ENCODE measurements at places on chromosomes 1 and 21. TPM values are rescaled to one million over a fixed set of nuclear protein-coding genes. Genes with fewer than 3 reads are reported as not detected.

DNA sequence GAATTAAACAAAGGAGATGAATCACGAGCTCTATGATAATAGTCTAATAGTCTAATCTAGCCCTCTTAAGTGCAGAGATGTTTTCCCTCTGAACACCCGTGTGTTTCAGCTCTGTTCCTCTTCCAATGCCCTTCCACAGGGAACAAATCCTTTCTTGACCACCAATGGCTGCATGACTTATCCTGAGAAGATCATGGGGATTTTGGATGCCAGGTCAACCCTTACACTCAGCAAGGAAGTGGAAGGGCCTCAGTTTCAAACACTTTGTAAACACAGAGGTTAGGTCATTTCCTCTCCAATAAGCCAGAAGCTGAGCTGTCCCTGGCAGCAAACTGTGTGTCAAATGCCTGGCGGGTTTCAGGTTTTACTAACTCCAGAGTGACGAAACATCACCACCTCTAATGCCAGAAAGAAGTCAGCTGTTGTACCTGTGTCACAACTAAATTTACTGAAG lies 200.0 kb downstream of the GABPA start:
- H3K27ac ChIP-seq, result peak overlapping the region; percentile 69
- peaks cover 2% of the 10 kb centered on the region for H3K36me3 ChIP-seq
- H3K4me1 ChIP-seq, result peaks cover 14% of the 10 kb centered on the region
- H3K4me3 ChIP-seq, result no peak overlapping the region
- peak; percentile 19 for DNase-seq

GRCh38 chr21:28156590-28156989 lies 836.1 kb downstream of the LTN1 start:
- no peak overlapping the region for H3K27ac ChIP-seq
- H3K4me1 ChIP-seq, result no peaks in the 10 kb centered on the region
- no peaks in the 10 kb centered on the region for H3K36me3 ChIP-seq
- no peaks in the 10 kb centered on the region for H3K27me3 ChIP-seq
- DNase-seq, result no peak

GRCh38 chr1:67700692-67701410 lies 15.8 kb downstream of the GADD45A start:
- no peak for DNase-seq

- peaks cover 10% of the 10 kb centered on the region for H3K4me1 ChIP-seq
- H3K27ac ChIP-seq, result no peak overlapping the region
- H3K4me3 ChIP-seq, result no peak overlapping the region
Measured at GRCh38 chr1:2541619-2542245, 11.7 kb upstream of the HES5 start.

- H3K27me3 ChIP-seq, result peaks cover 17% of the 10 kb centered on the region
- no peak overlapping the region for H3K4me3 ChIP-seq
- H3K36me3 ChIP-seq, result no peaks in the 10 kb centered on the region
- no peaks in the 10 kb centered on the region for H3K4me1 ChIP-seq
- DNase-seq, result no peak
Measured at GRCh38 chr1:9441451-9442133, 97.7 kb upstream of the SLC25A33 start.

DNA sequence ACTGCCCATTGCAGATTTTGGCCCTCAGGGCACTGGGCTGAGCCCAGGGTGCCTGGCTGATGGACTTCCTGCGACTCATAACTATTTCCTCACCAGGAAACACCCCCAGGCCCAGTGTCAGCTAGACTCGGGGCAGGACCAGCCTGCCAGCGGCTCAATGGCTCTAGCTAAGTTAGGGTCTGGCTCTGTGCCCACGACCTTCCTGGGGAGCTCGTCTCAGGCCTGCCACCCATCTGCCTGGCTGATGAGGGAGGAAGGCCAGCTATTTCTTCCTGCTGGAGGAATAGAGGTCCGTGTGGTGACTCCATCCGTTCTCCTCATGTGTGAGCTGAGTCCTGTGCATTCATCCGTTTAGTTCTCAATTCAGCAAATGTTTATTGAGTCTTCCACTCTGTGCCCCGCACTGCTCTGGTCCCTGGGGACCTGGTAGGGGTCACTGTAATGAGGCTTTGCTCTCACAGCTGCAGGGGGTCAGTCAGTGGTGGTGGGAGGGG lies 44.5 kb downstream of the KIRREL1 start:
- no peaks in the 10 kb centered on the region for H3K36me3 ChIP-seq
- DNase-seq, result no peak
- H3K27me3 ChIP-seq, result no peaks in the 10 kb centered on the region
- no peaks in the 10 kb centered on the region for H3K4me1 ChIP-seq
- no peak overlapping the region for H3K27ac ChIP-seq

DNA sequence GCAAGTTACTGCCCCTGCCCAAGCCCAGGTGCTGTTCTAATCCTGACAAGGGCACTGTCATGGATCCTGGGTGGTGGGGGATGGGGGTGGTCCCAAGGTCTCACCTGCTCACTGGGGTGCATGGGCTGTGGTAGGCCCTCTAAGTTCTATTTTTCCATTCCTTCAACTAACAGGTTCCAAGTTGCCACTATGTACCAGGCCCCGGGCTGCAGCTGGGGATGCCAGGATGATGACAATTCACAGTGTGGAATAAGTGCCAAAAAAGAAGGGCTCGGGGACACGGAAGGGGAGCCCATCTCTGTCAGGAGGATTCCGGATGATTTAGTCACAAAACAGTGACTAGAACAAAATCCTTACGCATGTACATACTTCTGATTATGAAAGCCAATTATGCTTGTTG lies 76.0 kb downstream of the STUM start:
- H3K27ac ChIP-seq, result no peak overlapping the region
- H3K4me1 ChIP-seq, result peaks cover 18% of the 10 kb centered on the region
- H3K27me3 ChIP-seq, result peaks cover 1% of the 10 kb centered on the region
- H3K4me3 ChIP-seq, result no peak overlapping the region

GRCh38 chr1:66809245-66809644 lies 8.2 kb upstream of the INSL5 start:
- H3K4me1 ChIP-seq, result no peaks in the 10 kb centered on the region
- no peak overlapping the region for H3K4me3 ChIP-seq
- H3K27ac ChIP-seq, result no peak overlapping the region
- H3K27me3 ChIP-seq, result no peaks in the 10 kb centered on the region

GRCh38 chr1:100565533-100565932 lies 27.6 kb downstream of the GPR88 start:
- no peaks in the 10 kb centered on the region for H3K36me3 ChIP-seq
- no peak for DNase-seq
- peaks cover 17% of the 10 kb centered on the region for H3K27me3 ChIP-seq

GRCh38 chr1:210340311-210340710 lies 11.6 kb downstream of the HHAT start:
- peak overlapping the region; percentile 37 for H3K4me3 ChIP-seq
- no peak for DNase-seq
- H3K36me3 ChIP-seq, result no peaks in the 10 kb centered on the region
- H3K27me3 ChIP-seq, result peaks cover 12% of the 10 kb centered on the region
- no peak overlapping the region for H3K27ac ChIP-seq
- peaks cover 22% of the 10 kb centered on the region for H3K4me1 ChIP-seq

- H3K4me3 ChIP-seq, result no peak overlapping the region
- H3K4me1 ChIP-seq, result no peaks in the 10 kb centered on the region
- no peak overlapping the region for H3K27ac ChIP-seq
- H3K27me3 ChIP-seq, result peaks cover 4% of the 10 kb centered on the region
Measured at GRCh38 chr21:37866027-37866426, 50.2 kb downstream of the KCNJ6 start.

DNA sequence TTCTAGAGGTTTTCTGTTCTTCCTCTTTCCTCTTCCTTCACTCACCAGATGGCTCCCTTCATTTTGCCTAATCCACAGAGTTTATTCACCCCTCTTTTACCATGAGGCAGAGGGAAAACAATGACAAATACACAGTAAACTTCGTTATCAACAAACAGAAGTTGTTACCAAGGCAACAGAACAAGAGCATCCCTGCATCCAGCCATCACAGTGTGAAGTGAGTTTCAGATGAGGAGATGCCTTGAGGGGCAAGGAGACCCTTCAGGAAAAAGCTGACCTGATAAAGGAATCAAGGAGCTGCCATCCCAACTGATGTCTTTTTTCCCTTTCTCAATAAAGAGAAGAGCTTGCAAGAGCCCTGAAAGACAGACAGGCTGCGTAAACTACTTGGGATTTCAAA lies 195.3 kb downstream of the BRINP2 start:
- no peaks in the 10 kb centered on the region for H3K36me3 ChIP-seq
- no peak for DNase-seq
- no peaks in the 10 kb centered on the region for H3K4me1 ChIP-seq
- H3K27ac ChIP-seq, result no peak overlapping the region
- no peaks in the 10 kb centered on the region for H3K27me3 ChIP-seq

GRCh38 chr1:101242324-101243050 lies 5.7 kb downstream of the S1PR1 start:
- no peaks in the 10 kb centered on the region for H3K27me3 ChIP-seq
- peak overlapping the region; percentile 98 for H3K4me3 ChIP-seq
- H3K27ac ChIP-seq, result peak overlapping the region; percentile 6
- no peak for DNase-seq

DNA sequence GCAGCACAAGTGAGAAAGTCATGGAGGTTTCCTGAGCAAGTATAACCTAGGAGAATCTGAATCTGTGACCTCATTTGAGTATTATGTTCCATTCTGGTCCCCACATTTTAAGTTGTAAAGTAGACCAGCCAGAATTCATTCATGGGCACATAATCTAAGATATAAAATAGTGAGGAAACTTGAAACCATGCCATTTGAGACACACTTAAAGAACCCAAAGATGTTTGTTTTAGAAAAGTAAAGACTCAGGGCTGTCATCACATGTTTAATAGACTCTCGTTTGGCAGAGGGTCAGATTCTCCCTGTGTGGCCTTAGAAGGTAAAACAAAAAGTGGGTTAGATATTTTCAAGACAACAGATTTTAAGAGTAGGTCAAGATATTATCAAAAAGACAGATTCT lies 6.4 kb downstream of the SZT2 start:
- H3K4me3 ChIP-seq, result no peak overlapping the region
- no peaks in the 10 kb centered on the region for H3K27me3 ChIP-seq
- no peak for DNase-seq
- H3K36me3 ChIP-seq, result peaks cover 11% of the 10 kb centered on the region
- H3K27ac ChIP-seq, result no peak overlapping the region
- H3K4me1 ChIP-seq, result peaks cover 11% of the 10 kb centered on the region

DNA sequence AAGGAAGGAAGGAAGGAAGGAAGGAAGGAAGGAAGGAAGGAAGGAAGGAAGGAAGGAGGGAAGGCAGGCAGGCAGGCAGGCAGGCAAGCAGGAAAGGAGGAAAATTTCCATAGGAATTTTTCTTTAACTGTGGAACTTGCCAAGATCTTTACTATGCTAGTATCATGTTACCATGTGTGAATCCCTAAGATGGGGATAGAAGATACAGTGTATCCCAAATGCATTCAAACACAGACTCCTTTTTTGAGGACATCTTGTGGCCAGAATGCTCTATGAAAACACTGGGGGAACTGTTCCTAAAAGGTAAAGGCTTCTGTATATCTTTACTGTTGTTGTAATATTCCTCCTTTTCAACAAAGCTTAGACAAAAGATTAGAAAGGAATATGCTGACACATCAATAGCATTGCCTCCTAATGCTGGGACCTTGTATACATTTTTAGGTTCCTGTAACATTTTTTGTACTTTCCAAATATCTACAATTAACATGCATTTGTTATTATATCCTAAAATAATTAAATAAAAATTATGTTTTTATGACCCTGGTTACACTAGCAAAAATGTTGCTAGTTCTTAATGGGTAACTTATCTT lies 20.6 kb downstream of the CCDC190 start:
- H3K27ac ChIP-seq, result no peak overlapping the region
- H3K36me3 ChIP-seq, result peaks cover 16% of the 10 kb centered on the region
- H3K27me3 ChIP-seq, result peaks cover 30% of the 10 kb centered on the region
- peaks cover 10% of the 10 kb centered on the region for H3K4me1 ChIP-seq

DNA sequence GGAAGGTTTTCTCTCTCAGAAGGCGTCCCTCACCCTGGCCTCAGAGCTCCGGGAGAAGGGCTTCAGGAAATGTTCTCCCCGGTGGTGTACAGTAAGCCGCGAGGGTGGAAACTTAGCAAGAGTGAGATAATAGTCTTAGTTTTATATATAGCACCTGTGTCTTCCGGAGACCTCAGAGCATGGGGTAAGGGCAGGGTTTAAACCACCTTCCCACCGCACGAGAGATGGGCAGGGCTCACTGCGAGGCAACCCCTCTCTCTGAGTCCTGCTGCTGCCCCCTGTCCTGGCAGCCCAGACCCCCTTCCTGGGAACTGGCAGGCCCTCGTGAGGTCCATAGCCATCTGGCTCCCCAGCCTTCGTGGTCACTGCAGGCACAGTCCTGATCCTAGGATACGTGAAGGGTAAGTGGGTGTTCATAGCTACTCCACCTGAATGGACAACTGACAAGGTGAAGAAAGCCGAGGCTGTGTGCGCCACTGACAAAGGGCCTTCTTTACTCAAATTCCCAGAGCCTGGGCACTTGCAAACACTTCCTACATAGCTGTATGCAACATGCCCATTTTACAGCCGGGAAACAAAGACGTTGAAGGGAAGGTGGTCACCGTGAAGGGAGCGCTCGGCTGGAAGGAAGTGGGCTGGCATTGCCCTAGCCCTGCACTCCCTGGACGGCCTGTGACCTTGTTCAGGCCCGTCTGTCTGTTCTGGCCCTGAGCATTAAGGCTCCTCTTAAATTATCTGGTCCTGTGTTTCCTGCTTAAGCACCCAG lies 26.9 kb downstream of the ITPKB start:
- H3K4me3 ChIP-seq, result peak overlapping the region; percentile 68
- DNase-seq, result peak; percentile 78
- peaks cover 2% of the 10 kb centered on the region for H3K27me3 ChIP-seq
- peaks cover 90% of the 10 kb centered on the region for H3K4me1 ChIP-seq
- peak overlapping the region; percentile 84 for H3K27ac ChIP-seq
- peaks cover 56% of the 10 kb centered on the region for H3K36me3 ChIP-seq

DNA sequence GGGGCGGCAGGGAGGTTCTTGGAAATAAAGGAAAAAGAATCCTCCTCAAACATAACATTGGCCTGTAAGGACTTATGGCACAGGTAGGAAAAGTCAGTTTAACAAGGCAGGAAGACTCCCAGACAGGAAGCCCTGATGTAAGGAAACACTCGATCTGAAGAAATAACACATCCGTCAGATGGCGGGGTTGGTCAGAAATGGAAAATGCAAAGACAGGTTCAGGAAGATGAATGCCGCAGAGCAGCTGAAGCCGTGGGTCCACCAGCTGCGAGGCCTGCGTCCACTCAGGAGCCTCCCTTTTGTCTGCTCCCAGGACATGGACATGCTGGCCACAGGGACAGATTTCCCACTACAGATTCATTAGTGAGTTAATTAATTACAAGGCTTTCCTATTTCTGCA lies 3.8 kb downstream of the RSPH1 start:
- H3K27ac ChIP-seq, result no peak overlapping the region
- no peak overlapping the region for H3K4me3 ChIP-seq
- H3K36me3 ChIP-seq, result no peaks in the 10 kb centered on the region
- no peak for DNase-seq
- H3K27me3 ChIP-seq, result peaks cover 8% of the 10 kb centered on the region
- H3K4me1 ChIP-seq, result peaks cover 23% of the 10 kb centered on the region

GRCh38 chr1:201719812-201720521 lies 109.0 kb upstream of the IPO9 start:
- no peak for DNase-seq
- no peaks in the 10 kb centered on the region for H3K4me1 ChIP-seq
- peaks cover 5% of the 10 kb centered on the region for H3K27me3 ChIP-seq
- H3K36me3 ChIP-seq, result no peaks in the 10 kb centered on the region
- H3K27ac ChIP-seq, result no peak overlapping the region

- DNase-seq, result no peak
- peaks cover 10% of the 10 kb centered on the region for H3K4me1 ChIP-seq
- H3K27ac ChIP-seq, result no peak overlapping the region
- peaks cover 13% of the 10 kb centered on the region for H3K27me3 ChIP-seq
- H3K4me3 ChIP-seq, result no peak overlapping the region
Measured at GRCh38 chr21:34702341-34703170, 33.8 kb downstream of the CLIC6 start.

The TDRD5 gene
- not detected for total RNA-seq

The TADA1 gene
- 18.8 TPM for total RNA-seq

The UBXN10 gene
- 0.22 TPM for total RNA-seq

The COL16A1 gene
- total RNA-seq, result not detected

The RAB7B gene
- total RNA-seq, result not detected

The FMO5 gene
- total RNA-seq, result 0.48 TPM

The LCE1F gene
- not detected for total RNA-seq

The TSPEAR gene
- total RNA-seq, result not detected

The LCE1D gene
- not detected for total RNA-seq
